ENCODE measurements at places on chromosomes 7 and 10.

DNA sequence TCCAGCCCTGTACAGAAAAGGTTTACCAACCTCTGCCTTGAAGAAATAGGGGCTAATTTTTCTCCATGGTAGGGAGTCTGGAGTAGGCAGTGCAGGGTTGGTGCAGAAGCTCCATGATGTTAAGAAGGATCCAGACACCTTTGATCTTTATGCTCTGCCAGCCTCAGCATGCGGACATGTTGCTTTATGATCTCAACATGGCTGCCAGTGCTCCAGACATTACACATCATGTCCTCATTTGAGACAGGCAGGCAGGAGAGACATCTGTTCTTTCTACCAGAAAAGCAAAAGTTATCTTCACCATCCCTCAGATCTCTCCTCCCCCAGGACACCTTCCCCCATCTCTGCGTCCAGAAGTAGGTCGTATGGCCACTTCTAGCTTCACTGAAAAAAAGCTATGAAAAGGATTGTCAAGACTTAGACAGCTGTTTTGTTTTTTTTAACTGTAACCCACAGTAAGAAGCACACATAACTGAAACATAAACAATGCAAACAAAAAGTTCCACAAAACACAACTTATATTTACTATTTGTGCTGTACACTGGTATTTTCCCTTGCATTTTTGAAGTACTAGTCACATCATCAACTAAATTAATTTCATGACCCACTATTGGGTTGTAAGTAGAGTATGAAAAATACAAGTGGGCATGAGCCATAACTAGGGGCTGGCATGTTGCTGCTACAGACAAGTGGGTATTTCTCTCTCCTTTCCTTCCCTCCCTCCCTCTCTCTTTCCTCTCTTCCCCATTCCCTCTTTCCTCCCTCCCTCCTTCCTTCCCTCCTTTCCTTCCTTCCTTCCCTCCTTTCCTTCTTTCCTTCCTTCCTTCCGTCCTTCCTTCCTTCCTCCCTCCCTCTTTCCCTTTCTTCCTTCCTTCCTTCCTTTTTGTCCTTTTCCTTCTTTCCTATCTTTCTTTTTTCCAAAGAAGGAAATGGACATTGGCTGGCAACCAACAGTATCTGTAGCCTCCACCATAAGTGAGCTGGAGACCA, 2.6 kb upstream of the RASSF4 start:
- no peak for DNase-seq

DNA sequence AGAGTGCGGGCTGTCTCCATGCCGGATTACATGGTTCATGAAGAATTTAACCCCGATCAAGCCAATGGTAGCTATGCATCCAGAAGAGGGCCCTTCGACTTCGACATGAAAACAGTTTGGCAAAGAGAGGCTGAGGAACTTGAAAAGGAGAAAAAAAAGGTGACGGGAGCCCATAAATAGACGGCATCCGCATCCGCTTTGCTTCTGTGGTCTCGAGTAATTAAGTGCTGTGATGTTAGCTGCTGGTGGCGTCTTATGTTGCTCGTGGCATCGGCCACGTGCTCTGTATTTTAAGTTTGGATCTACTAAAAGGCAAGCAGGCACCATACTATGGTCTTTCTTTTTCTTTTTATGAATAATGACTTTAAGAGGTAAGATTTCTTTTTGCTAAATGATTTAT, 11.1 kb downstream of the C7orf57 start:
- no peak for DNase-seq

DNA sequence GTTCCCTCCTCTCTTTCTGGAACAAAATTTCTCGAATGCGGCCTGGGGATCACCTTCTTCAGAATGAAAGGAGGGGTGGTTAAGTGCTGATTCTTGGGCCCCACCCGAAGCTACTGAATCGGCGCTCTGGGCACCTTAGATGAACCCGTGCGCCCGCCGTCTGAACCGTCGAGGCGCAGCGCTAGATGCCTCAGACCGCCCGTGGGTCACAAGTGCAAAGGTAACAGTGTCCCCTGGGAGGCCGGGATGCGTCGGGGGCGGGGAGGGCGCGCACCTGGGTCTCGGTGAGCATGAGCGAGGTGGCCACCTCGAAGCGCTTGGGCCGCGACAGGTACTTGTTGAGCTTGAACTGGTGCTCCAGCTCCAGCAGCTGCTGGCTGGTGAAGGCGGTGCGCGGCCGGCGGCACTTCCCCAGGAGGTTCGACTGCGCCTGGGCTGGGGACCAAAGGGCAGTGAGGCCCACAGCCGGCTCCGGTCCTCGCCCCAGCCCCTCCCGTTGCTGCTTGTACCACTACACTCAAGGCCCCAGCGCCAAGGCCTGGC, 4.2 kb downstream of the MNX1 start:
- DNase-seq = no peak

- no peak for DNase-seq
Observed at GRCh38 chr10:114881417-114881816, 56.6 kb upstream of the TRUB1 start.

GRCh38 chr7:158259141-158259540, 328.5 kb downstream of the PTPRN2 start:
- DNase-seq = no peak

- no peak for DNase-seq
Observed at GRCh38 chr7:141693082-141693481, 8.9 kb downstream of the DENND11 start.

DNA sequence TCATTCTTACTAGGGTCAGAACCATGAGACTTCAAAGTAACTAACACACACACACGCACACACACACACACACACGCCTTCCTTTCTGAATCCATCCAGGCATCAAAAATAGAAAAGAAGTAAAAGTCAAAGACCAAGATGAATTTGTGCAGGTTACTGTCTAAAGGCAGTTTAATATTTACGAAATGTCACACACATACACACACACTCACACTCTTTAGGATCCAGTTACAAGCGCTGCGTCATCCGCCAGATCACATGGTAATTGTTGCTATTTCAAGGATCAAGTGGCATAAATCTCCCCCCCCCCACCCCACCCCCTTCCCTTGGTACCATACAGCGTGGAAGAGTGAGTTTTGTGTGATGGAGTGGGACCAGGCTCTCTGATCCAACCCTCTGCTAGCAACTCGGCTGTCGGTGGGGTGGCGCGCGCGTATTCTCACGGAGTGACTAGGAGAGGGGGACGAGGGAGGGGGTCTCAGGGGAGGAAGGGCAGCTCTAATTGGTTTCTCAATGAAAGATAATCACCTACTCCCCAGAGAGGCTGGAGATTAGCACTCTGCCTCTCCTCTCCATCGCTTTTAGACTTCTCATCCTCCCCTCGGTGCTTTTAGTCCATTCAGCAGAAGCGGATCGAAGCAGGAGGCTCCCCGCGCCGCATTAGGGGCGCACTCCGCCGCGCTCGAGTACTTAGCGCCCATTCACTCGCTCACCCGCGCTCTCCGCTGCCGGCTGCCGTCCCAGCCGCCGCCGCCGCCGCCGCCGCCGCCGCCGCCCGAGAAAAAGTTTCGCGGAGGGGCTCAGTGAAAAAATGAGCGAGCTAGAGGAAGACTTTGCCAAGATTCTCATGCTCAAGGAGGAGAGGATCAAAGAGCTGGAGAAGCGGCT, 83.5 kb upstream of the PRKG1 start:
- DNase-seq = no peak

- no peak for DNase-seq
Observed at GRCh38 chr7:94974423-94974822, 67.0 kb downstream of the PPP1R9A start.

DNA sequence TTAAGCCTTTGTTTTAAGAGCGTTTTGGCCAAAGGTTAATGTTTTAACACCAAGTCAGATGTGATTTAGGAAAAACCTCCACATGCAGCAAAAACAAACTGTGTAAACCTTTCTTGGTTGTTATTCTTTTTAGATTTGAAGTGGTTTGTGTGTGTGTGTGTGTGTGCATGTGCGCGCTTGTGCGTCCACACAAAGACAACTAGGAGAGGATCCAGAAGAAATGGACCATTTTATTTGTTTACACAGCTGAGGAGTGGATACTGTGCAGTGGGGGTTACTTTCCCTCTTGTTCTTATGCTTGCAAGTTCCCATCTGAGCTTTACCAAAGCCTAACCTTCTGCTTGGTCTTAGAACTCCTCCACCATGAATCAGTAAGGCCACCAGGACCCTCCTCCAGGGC, 20.0 kb downstream of the TCF7L2 start:
- DNase-seq = no peak

DNA sequence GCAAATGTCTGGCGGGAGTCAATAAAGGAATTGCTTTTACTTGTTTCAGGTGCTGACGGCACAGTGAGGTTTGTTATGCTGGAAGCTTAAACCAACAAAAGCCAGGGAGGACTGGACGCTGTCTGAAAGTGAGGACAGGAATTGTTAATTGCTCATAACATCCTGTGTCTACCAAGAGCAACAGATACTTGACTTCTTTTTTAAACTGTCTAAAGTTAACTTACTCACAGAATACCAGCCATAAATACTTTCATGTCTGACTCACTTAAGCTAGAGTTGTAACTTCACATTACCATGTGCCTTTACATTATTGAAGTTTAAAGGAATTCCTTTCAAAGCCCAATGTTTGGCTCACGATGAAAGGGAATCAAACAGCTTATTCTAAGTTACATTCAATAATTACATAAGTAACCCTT, 252.7 kb upstream of the SHH start:
- DNase-seq = no peak

DNA sequence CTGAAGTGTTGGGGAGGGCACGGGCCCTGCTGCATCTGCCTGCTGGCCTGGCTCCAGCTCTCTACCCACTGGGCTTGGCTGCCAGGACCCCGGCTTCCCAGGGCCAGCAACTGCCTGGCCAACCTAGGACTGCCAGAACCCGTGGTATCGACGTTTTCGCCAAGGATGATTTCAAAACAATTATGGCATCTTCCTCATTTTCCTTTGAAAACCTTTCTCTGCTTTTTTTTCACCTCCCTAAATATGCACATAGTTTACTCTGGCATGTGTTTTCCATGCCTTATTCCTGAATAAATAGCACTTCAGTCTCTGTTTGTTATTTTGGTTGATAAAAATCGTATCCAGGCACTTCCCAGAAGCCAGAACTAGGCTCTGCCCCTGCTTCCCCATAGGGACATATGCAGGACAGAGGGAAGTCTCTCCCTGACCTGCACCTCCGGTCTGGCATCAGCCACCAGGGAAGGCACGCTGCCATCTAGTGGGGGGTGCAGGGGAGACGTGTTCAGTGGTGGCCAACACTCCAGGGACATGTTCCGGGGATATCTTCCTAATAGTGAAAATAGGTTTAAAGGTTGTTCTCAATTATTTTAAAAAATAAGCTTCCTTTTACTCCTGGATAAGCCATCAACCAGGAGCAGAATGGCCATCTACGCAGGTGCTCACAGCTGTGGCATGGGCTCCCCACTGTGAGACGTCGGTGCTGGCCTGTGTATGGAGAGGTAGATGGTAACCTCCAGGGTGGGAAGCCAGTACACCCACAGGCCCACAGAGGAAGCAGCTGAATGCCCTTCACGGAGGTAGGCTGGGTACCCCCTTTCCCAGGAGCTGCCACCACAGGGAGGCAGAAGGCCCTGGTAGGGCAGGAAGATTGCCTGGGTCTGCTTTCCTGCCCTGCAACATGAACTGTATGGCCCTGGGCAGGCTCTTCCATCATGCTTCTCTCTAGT, 30.7 kb upstream of the ANTXRL start:
- no peak for DNase-seq

Measured in NK-92 treated with Interleukin-12 subunit alpha and Interleukin-12 subunit beta, amount 100 ng/mL, for 24 hours (cell line).